ENCODE measurements at places on chromosomes 11 and 22.

GRCh38 chr22:35023692-35024363 is 42.1 kb upstream of the ISX start:
- peak; percentile 49 for DNase-seq

DNA sequence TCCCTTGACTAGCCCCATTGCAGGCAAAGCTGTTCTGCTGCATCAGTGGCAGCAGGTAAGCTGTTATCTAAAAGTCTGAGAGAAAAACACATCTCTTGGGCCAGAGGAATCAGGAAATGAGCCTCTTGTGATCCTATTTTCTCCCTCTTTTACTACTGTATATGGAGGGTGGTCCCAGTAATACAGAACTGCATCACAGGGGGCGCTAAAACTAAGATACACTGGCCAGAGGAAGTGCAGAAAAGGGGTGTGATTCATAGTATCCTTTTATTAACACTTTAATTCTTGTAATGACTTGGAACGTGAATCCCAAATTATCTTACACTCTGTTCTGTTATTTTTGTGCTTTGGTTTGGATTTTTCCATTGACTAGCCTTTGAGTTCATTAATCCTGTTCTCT is 8.8 kb upstream of the MED17 start:
- DNase-seq, result peak; percentile 26

DNA sequence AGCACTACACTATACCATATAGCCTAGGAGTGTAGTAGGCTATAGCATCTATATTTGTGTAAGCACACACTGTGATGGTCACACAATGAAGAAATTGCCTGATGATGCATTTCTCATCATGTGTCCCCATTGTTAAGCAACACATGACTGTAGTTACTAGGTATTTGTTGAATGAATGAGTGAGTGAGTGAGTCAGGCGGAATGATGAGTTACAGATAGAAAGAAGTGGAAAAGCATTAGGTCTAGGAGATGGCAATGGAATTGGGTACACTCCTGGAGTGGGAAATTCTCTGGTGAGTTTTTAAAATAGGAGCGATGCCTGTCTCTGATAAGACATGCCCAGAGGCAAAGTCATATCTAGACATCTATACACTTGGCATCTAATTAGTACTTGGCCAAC is 160.5 kb upstream of the TBCEL start:
- peak; percentile 36 for DNase-seq

- peak; percentile 47 for DNase-seq
Observed at GRCh38 chr11:135027461-135027860, 615.4 kb upstream of the B3GAT1 start.

DNA sequence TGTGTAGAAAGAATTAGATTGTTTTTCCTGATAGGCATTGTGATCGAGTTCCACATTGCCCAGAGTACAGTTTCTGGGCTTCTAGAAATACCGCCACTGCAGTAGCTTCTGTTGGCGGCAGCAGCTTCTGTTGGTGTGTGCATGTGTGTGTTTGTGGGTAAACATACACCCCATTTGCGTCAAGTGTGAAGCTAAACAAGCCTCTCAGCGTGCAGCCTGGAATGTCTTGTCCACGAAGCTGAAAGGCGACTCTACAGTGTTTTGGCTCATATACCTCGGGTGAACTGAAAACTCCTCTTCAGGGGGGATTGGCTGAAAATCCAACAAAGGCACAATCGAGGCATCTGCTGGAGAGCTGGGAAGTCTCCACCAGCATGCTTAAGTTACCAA is 112.0 kb upstream of the E2F8 start:
- DNase-seq, result no peak

GRCh38 chr22:29727131-29727523 is 7.3 kb downstream of the CABP7 start:
- peak; percentile 51 for DNase-seq

DNA sequence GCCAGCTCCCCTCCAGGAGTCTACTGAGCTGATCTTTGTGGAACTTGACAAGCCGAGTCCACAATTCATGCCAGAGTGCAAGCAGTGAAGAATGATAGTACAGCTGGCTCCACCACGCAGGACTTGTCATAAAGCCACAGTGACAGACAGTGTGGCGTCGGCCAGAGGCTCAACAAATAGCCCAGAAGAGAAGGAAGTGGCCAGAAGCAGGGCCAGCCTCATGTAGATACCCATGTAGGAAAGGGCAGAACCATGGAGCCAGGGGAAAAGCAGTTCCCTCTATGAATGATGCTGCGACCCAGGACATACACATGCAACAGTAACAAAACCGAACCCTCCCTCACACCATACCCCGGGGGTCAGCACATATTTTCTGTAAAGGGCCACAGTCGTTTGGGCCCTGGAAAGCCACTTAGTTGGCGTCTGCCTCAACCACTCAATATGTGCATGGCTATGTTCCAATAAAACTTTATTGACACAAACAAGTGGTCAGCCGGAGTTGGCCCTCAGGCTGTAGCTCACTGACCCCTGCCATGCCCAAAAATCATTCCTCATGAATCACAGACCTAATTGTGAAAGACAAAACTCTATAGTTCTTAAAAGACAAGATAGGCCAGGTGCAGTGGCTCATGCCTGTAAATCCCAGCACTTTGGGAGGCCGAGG is 161.4 kb downstream of the BRD1 start:
- no peak for DNase-seq

- no peak for DNase-seq
Observed at GRCh38 chr11:2535673-2536439, 91.0 kb downstream of the KCNQ1 start.

DNA sequence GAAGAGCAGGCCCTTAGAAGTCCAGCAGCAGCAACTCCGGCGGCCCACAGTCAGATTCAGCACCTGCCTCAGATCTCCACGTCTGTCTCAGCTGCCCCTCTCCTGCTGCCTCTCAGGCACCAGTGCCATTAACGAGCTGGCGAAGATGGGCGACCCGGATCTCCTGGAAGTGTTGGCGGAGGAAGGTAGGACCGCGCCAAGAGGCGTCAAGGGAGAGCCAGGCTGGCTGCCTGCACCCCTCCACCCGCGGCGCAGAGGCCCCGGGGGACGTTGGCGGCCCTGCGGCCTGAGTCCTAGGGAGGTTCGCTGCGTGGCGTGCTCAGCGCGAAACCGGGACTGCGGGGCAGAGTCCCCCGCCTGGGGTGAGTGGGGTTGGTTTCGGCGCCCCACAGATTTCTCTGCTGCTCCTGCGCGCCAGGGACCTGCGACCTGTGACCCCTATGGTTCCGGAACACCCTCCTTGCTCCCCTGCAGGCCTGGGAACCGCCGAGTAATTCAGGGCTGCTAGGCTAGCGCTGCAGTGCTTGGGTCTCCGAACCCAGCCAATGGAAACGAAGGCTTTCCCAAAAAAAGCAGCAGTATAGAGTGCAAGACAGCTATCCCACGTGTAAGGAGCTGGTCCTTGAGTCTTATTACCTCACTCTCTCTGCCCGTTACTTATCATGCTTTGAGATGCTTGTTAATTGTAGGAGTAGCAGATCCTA is 615 bp downstream of the ANO5 start:
- DNase-seq, result no peak

DNA sequence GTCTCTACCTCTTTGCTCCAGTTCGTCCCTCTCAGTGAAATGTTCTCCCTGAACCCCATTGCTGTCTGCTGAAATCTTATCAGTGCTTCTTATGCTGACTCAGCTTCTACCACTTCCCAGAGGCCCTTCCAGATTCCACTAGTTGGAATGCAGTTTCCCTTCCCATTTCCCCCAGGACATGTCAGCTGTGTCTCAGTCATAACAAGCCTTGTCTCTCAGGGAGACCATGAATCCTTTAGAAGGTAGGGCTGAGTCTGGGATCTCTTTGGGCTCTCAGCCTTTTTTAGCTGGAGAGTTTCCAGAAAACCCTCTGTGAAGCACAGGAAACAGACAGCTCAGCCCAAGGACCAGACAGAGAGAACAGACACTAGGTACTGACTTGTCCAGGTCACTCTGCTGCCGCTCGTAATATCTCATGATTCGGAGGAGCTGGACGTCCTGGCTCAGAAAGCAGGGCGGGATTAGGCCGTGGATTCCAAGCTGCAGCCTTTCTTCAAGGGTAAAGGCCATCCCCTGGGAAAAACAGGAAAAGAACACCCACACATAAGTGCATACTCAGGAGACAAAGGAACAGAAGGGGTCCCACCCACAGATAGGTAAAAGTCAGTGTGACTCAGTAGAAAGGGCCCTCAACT is 113.0 kb downstream of the ME3 start:
- peak; percentile 90 for DNase-seq

GRCh38 chr11:116997071-116997470 is 101.2 kb downstream of the SIK3 start:
- no peak for DNase-seq

GRCh38 chr11:15640318-15640717 is 525.6 kb downstream of the INSC start:
- DNase-seq, result no peak

DNA sequence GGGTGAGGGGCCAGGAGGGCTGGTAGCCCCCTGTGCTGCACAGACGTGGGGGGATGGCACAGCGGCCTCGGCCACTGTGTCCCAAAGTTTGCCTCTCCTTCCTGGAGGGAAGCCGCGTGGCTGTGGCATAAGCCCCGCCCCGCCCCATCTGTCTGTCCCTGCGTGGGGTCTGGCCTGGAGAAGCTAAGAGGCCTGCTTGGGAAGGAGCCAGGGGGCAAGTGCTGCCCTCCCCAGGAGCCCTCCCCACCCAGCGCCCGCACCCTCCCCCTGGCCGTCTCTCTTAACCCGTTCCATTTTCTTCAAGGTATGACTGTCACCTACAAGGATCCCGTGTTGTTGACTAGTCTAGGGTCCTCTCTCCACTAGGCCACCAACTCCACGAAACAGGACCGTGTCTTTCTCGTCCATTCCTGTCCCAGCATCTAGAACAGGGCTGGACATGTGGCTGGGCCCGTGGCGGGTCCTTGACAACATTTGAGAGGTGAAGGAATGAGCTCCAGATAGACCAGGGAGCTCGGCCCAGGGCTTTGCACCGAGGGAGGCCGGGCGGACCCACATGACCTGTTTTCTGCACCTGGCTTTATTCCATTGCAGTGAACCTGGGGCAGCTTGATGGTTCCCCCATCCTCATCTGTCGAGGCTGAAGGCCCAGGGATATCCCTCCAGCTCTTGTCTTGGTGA is 428.0 kb downstream of the TBC1D22A start:
- no peak for DNase-seq

DNA sequence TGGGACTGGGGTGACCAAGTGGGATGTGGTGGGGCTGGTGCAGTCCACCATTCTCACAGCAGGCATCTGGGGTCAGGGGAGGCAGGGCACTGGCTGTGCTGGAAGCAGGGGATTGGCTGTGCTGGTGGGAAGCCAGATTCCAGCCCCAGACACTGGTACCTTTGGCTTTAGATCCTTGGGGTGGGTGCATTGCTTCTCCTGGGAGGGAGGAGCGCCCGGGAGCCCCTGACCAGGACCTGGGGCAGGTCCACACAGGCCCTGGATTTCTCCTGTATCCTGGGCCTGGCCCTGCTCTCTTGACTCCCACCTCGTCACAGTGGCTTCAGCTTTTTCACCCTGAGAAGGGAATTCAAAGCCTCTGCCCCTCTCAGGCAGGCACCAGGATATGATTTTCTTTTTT is 38.5 kb downstream of the ST3GAL4 start:
- DNase-seq, result no peak

GRCh38 chr11:67680696-67681470 is 6.5 kb upstream of the ALDH3B2 start:
- no peak for DNase-seq

GRCh38 chr11:70731271-70732022 is 333.1 kb downstream of the CTTN start:
- DNase-seq, result no peak

- DNase-seq, result no peak
Observed at GRCh38 chr11:30653606-30654005, 67.5 kb upstream of the MPPED2 start.

GRCh38 chr11:35344681-35345574 is 74.4 kb downstream of the SLC1A2 start:
- no peak for DNase-seq

- no peak for DNase-seq
Observed at GRCh38 chr22:42895541-42895981, 38.5 kb upstream of the ARFGAP3 start.

DNA sequence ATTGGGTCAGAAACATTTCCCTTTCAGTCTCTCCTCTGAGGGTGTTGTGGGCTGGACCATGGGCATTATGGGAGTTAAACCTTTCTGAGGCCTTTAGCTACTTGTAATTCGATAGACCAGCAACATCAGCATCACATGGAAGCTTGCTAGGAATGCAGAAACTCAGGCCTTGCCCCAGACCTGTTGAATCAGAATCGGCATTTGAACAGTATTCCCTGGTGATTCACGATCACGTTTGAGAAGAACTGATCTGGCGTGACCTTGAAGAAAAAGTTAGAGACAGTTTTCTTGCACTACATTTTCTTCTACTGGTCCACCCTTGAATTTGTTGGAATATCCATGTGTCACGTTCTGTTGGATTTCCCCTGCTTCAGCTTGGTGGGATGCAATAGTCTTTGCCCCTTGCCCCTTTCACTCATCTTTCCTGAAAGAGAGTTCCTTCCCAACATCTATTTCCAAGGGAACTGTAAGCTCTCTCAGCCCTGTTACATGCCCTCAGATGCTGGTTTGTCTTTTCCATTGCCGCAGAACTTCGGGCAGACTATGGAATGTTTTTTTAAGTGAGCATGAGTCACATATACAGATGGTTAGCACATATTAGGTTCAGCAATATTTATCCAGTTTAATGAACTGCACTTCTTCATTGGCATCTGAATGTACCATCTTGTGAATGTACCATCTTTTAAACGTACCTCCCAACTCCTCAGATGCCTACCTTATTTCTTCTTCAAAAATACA is 23.9 kb downstream of the EHF start:
- peak; percentile 86 for DNase-seq

Measured in cardiac fibroblast (primary cell).